NCI-H1092 treated with DMSO at 0.1 percent for 48 hours (cell line): ENCODE measurements at places on chromosomes 11 and 22.

DNA sequence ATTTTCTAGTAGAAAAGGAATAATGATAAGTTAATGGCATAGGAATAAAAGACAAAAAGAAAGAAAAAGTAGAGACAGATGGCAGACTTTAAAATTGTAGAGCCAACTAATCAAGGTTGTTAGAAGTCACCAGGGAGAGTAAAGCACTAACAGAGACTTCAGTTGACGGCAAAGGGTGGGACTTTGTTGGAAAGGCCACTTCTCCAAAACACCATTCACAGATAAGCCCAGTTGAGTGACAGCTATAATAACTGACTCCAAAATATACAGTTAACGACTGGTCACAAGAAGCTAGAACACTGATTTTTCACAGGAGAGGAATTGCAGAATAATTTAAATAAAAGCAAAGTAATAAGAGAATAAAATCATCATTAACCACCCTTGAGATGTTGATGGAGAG, 16.0 kb upstream of the SOX6 start:
- no peak for DNase-seq

GRCh38 chr11:33179348-33179803, 18.1 kb upstream of the CSTF3 start:
- DNase-seq: no peak

GRCh38 chr11:126488591-126489370, 133.3 kb downstream of the ST3GAL4 start:
- DNase-seq: no peak

DNA sequence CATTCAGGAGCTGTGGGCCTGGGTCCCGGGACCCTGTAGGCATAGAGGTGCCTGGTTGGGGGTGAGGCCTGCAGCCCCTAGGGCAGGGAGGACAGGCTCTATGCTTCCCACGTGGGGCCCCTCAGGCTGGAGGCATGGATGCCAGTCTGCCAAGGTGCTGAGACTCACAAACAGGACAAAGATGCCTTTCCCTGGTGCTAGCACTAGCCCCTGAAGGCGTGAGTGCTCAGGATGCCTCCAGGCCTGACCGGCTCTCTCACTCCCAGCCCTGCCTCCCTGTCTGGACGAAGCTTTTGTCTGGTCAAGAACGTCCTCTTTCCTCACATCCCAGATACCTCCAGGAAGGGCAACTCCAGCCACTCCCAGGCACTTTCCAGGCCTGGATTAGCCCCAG, 2.1 kb downstream of the CDC42BPG start:
- DNase-seq: no peak

GRCh38 chr11:34508524-34508923, 5.1 kb downstream of the ELF5 start:
- DNase-seq: no peak

- DNase-seq: peak; percentile 8
Observed at GRCh38 chr11:898143-898511, 12.5 kb downstream of the CHID1 start.

DNA sequence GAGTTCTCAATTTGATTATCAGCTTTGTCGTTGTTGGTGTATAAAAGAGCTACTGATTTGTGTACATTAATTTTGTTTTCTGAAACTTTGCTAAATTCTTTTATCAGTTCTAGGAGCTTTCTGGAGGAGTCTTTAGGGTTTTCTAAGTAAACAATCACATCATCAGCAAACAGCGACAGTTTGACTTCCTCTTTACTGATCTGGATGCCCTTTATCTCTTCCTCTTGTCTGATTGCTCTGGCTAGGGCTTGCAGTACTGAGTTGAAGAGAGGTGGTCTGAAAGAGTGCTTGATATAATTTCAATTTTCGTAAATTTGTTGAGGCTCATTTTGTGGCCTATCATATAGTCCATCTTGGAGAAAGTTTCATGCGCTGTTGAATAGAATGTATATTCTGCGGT, 213.0 kb downstream of the DLG2 start:
- DNase-seq: no peak

GRCh38 chr11:32840587-32840986, 10.9 kb downstream of the PRRG4 start:
- no peak for DNase-seq

DNA sequence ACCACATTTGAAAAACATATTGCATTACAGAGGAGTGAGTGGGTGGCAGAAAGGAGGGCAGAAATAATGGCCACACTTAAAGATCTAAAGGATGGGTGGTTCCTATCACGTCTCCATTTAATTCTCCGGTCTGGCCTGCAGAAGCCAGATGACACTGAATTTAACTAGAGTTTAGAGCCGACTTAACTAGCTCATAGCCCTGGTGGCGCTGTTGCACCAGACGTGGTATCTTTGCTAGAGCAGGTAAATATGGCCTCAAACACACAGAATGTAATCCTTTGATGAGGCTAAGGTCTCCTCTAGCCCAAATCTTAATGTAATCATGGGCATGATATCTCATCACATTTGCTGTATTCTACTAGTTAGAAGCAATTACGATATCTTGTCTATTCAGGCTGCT, 51.5 kb upstream of the GAL start:
- DNase-seq: peak; percentile 63

DNA sequence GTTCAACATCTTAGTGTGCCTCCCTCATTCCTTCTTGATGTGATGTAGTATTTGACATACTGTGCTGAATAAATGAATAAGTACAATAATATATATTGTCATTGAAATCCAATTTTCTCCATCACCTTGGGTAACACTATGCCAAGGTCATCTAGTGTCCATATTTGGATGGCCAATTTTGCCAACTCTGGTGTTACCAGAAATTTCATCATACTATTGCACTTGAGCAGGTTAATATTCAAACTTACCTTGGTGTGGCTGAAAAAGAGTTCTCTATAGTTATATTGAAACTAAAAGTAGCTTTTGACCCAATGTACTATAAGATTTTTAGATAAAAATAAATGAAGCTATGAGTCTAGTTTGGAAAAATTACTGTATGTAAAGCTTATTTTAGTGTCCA, 98.2 kb upstream of the SLC6A5 start:
- DNase-seq: no peak

GRCh38 chr11:112724496-112724790, 236.8 kb upstream of the NCAM1 start:
- DNase-seq: peak; percentile 91

- no peak for DNase-seq
Observed at GRCh38 chr11:120219232-120219937, 8.6 kb downstream of the OAF start.

GRCh38 chr22:48632646-48633246, 1194.9 kb downstream of the BRD1 start:
- DNase-seq: no peak

- no peak for DNase-seq
Observed at GRCh38 chr11:133992121-133992520, 35.4 kb upstream of the IGSF9B start.

GRCh38 chr11:99199341-99199740, 178.6 kb downstream of the CNTN5 start:
- no peak for DNase-seq

DNA sequence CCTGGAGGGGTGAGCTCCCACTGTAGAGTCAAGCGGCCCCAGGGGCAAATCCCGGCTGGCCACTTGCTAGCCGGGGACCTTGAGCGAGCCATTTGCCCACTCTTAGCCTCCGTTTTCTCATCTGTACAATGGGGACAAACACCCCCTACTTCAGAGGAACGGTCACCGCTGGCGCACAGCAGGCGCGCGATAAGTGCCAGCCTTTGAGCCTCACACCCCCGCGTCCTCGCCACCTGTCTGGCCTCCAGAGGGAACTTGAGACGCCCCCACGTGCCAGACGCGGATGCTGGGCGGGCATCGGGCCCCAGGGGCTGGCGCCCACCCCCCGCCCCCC, 72.6 kb upstream of the TCF20 start:
- DNase-seq: peak; percentile 56

GRCh38 chr11:29353833-29354232, 663.0 kb downstream of the KCNA4 start:
- no peak for DNase-seq

DNA sequence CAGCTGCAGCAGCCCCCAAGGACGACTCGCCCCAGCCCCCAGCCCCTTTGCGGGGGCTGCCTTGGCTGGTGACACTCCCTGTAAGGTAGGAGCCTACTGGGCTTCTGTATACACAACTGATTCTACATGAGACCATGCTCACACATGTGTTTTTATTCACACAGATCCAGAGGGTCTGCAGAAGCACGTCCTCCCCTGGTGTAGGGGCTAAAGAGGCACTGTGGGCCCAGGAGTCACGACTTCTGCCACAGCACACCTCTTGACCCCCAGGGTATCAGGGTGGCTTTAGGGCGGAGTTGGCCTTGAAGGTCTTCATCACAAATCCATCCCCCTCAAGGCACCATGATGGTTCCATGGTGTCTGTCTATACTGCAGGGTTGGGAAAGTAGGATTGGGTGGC, 931.2 kb downstream of the TBC1D22A start:
- no peak for DNase-seq

- no peak for DNase-seq
Observed at GRCh38 chr11:16512899-16513241, 156.5 kb upstream of the SOX6 start.

DNA sequence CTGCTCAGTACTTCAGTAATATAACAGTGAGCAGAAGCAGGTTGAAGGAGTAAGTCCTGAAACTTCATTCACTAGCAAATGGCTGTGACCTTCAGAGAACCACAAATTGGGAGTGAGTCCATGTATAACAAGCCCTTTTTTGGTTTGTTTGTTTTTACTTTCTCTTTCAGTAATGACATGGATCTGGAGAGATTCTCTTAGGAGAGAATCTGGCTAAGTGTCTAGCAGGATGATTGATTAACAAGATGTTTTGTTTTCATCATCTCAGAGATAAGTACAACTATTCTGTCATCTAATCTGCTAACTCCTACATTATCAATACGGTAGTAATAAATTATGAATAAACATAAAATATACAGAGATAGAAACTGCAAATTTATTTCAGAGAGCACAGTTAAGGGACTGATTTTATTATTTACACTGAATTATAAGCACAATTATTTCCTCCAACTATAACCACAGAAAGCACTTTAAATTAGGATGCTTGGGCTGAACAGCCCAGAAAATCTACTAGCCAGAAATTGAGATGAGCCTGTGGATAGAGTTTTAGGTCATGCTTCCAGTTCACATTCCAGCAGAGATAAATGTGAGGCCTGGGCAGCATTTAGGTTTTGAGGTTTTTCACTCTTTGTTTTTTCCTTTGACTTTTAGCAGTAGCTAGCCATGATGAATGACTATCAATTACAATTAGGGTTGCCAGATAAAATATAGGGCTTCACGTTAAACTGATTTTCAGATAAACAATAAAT, 429.3 kb upstream of the FAT3 start:
- no peak for DNase-seq

GRCh38 chr11:10856689-10857458, 979 bp downstream of the ZBED5 start:
- DNase-seq: no peak

DNA sequence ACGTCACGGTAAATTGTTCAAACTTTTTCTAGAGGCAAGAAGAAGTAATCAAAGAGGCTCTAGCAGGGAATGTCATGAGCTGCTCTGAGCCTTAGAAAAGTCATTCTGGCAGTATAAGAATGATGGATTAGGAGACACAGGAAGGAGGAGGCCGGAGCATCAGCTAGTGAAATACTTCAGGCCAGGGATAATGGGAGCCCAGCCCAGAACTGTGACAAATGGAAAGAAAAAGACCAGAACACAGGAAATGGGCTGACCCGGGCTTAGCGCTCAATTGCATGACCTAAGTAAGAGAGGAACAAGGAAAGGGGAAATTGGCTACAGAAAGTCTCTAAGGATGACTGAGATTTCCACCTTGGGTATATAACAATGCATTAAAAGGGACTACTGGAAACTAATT, 108.6 kb downstream of the LARGE1 start:
- DNase-seq: no peak

DNA sequence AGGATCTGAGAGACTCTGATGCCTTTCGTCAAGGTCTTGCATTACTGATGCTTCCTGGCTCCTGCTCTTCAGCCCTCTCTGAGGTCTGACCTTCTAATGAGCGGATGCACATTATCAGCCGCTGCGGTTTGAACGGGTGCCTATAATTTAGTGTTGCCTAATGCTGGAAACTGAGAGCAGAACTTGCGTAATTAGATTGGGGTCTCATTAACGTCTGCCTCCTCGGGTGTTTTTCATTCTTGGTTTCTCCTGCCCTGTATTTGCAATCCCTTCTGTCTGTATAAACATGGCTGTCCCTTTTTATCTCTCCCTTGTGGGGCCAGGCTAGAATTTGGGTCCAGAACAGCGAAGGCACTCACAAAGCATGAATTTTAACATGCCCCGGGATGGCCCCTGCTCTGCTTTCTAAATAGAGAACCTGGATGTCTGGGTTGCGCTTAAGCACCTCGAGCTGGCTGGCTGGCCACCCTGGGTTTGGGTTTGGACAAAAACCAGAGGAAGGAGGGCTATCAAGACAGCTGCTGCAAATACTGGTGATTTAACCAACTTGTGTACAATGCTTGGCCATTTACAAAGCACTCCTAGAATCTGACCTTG, 118.6 kb downstream of the TIMP3 start:
- DNase-seq: no peak

DNA sequence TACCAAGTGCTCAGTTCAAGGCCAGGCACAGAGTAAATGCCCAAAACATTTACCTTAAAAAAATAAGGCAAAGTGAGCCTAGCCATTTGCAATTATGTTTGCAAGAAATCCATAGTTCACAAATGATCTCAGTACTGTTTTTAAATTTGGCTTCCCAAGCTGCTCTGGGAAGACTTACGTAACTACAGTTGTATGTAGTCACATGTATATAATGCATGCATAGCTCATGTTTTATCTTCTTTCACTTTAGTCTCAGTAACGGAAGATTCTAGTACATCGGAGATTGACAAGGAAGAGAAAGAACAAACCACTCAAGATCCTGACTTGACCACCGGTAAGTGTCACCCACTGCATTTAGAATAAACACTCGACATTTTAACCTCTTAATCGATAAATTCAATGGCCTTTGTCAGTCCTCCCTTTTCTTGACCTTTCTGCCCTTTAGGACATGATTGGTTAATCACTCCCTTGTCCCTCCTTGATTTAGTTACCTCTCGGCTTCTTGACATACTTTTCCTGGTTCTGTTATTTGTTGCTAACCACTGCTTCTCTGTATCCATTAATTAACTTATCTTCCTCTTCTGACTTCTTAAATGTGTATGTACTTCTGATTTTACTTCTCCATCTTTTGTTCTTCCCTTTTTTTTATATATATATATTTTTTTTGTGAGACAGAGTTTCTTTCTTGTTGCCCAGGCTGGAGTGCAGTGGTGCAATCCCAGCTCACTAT, 18.0 kb upstream of the JHY start:
- DNase-seq: no peak

DNA sequence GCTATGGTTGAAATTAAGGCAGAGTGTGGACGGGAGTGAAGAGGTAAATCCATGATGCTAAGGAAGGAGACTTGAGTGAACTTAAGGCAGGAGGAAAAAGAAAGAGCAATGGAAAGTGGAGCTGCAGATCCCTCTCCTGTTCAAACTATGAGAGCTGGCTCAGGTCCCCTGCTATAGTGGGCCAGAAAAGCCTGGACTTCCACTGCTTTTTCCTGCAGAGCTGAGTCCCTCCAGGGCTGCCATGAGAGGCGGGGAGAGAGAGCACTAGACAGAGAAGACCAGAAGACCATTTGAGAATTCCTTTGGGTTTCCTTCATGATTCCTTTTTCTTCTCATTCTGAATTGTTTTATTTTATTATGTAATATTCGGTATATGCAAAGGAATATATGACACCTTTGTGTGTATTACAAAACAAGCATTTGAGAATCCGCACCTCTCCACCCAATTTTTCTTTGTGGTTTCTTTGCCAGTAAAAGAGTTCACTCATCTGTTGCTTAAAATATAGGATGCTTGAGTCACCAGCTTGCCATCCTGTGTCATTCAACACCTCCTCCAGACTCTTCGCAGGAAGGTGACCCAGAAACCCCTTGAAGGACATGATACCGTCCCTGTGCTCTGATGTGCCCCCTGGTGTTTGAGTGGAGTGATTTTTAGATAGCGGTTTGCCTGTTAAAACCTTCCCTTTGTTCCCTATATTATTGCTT, 24.4 kb downstream of the SREBF2 start:
- DNase-seq: no peak
